ENCODE measurements at places on chromosomes 2 and 18.

DNA sequence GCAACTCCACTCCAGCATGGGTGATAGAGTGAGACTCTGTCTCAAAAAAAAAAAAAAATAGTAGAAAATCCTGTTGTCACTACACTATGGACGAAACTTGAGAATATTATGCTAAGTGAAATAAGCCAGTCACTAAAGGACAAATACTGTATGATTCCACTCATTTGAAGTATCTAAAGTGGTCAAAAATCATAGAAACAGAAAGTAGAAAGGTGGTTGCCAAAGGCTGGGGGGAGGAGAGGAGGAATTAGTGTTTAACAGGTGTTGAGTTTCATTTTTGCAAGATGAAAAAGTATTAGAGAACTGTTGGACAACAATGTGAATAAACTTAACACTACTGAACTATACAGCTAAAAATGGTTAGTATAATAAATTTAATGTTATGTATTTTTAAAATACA lies 18.8 kb upstream of the RMP24 start:
- no peak for DNase-seq

DNA sequence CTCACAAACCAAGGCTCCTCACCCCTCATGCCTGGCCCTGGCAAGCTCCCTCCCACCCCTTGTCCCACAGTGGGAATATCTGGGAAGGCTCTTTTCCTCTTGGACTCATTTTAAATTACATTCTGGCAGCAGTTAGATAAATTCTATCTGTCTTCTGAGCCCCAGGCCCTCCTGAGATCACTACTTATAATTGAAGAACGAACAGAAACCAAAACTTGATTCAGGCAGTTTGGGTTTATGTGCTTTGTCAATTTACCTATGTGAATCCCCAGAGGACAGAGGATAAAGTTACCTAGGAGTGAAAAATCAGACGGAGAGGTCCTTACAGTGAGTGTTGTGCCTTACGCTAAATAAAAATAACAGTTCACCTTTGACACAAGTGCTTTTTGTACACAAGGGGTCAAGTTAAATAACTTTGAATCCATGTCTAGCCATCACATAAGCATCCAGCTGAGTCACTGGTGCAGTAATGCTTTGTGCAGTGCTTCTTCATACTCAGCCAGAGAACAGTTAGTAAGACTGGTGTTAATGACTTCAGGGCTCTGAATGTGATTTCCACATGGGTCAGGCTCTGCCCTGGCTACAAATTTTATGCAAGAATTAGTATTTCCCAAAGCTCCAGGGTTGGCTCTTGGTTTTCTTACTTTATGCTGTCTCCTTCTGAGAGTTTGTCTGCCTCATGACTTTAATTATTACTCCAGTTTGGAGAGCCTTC lies 329.3 kb downstream of the INSIG2 start:
- no peak for DNase-seq

- no peak for DNase-seq
Observed at GRCh38 chr2:4840791-4841190, 851.4 kb upstream of the SOX11 start.

DNA sequence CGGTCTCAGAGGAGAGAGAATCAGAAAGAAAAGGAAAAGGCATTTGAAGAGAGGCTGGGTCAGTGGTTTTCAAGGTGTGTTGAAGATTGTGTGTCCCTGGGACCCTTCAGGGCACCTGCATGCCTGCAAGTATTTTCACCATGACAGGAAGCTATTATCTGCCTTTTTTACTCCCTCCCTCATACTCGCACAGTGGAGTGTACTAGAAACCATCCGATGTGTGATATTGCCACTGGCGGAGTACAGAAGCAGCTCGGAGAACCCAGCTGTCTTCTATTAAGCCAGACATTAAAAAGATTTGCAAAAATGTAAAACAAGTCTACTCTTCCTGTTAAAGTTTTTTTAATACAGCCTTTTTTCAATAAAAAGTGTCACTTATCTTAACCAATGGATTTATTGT lies 33.7 kb upstream of the RFX8 start:
- no peak for DNase-seq

DNA sequence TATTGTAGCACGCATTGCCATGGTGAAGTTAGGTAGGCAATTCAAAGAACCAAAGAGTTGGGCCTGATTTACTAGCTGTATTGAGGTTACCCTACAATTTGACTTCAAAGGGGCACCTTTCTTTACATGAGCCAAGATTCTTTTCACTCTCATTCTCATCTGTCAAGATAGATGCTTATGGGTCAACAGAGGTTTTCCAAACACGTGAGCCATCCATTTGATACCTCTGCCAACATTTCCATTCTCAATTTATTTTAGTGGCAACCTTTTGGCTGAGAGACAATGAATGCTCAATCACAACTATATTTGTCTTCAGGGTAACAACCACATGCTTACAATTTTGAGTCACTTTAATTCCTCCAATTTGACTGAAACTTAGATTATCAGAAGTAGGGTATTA lies 370.6 kb upstream of the CDH20 start:
- no peak for DNase-seq

DNA sequence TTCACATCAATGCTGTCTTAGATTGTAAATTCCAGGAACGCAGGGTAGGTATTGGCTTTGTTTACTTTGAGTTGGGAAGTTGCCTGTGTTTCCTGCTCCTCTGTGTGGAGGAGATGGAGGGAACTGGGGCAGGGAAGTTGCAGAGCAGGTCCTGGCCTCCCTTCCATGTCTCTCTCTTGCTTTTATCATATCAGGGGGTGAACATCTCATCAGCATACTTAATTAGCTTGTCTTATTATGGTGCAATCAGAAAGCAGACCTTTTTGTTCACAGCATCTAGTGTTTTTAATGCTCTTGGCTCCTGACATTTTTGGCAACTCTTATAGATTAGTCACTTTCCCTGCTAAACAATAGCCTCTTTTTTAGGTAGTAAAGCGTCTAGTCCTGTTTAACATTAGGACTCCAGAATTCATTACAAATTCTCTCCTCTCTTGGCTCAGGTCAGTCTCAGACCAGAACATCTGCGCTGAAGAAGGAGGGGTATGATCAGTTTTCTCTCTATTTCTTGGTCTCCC lies 11.5 kb upstream of the DIPK1C start:
- no peak for DNase-seq

GRCh38 chr2:96642564-96643360 lies at the start of gene FER1L5:
Gene FER1L5 (plus strand): TSS chr2:96642764. CDS start chr2:96642837, 73 bp downstream.
- peak; percentile 38 for DNase-seq

GRCh38 chr2:57902578-57902977 lies 144.0 kb upstream of the VRK2 start:
- DNase-seq: no peak

GRCh38 chr2:230885463-230886130 lies 20.9 kb downstream of the ITM2C start:
- no peak for DNase-seq

DNA sequence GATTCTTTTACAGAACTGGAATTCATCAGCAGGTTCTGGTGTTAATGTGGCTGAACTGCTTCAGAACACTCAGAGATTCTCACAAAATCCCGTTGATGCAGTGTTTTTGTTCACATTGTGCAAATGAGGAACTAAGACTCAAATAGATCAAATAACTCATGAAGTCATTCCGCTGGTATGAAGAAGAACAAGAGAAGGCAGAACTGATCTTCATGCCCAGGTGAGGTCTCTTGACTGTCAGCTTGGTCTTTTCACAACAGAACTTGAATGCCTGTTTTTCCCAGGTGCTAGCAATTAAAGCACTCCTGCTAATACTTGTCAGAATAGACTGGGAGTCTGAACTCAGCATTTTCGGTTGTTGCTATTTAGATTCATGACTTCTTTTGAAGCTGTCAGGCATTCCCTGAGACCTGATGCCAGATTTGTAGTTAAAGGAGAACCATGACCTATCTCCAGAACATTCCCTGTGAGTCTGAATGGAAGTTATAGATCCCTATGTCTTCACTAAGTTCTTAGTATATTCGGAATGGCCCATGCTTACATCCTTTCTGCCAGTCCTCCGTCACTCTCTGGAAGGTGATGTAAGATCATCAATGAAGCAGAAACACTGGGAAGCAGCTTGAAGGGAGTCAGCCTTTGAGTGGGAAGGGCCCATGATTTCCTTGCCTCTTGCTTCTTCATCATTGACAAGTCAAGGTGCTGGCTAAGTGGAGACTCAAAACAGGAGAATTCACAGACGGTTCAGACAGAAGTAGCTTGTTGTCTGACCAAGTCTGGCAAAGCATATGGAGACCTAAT lies 155.7 kb downstream of the MTCL1 start:
- no peak for DNase-seq

DNA sequence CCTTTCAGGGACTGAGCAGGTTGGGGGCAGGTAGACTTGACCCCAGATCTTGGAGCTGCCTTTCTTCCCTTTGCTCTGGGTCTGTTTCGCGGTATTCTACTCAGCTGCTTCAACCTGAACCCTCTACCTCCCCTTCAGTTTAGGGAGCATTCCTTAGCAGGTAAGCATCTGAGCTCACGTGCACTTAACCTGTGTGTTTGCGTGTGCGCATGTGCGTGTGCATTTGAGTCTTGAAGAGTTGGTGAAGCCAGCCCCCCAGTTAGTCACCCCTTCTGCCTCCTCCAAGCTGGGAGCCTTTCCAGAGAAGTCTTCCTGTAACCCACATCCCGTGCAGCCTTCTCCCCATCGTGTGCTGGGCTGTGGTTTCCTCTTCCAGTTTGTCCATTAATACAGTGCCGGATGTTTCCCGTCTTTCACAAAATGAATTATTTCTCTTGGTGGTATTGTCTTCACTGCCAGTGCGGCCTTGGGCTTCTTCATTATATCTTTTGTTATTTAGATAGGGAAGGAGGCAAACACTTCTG lies 33.2 kb downstream of the B3GNT2 start:
- no peak for DNase-seq

DNA sequence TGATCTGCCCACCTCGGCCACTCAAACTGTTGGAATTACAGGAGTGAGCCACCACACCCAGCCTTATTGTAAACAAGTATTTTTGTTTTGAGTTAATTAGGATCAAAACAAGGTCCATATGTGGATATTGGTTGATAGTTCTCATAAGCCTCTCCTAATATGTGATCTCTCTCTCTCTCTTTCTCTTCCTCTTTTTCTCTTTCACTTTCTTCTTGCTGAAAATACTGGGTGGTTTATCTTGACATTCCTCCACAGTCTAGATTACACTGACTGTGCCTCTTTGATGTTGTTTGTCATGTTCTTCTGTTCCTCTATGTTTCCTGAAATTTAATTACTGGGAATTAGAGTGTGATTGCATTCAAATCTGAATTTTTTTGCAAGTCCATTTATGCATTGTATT lies 547.5 kb upstream of the NRXN1 start:
- no peak for DNase-seq

- peak; percentile 72 for DNase-seq
Observed at GRCh38 chr18:79380816-79381806, 14.6 kb upstream of the NFATC1 start.

- no peak for DNase-seq
Observed at GRCh38 chr2:24920809-24921441, 888 bp upstream of the ADCY3 start.

DNA sequence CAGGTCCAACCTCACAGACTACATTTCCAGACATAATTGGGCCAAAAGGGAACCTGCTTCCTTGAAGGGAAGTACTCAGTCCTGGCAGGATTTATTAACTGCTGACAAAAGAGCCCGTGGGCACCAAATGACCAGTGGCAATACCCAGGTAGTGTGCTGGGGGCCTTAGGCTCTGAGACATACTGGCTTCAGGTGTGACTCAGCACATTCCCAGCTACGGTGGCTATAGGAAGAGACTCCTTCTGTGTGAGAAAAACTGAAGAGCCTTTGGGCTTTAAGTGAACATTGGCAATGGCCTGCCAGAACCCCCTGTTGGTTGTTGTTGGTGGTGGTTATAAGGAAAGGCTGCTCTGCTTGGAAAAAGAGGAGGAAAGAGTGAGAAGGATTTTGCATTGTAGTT lies 401.8 kb downstream of the KCNJ3 start:
- no peak for DNase-seq

DNA sequence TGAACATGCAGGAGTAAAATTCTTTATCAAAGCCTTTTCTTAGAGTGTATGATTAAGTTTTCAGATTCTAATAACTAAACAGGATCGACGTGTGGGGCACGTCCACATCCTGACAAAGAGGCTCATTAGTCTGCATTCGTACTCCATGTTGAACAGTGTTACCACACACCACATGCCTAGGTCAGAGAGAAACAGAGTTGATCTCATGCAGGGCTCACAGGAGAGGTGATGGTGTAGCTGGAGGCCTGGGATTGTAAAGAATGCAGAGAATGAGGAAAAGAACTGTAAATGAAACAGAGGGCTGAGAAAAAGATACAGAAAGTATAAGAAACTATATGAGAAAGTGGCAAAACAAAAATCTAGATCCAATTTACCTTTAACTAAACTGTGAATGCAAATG lies 632.5 kb downstream of the BCL11A start:
- DNase-seq: no peak

GRCh38 chr18:22279741-22280452 lies 110.5 kb downstream of the GATA6 start:
- DNase-seq: peak; percentile 35

DNA sequence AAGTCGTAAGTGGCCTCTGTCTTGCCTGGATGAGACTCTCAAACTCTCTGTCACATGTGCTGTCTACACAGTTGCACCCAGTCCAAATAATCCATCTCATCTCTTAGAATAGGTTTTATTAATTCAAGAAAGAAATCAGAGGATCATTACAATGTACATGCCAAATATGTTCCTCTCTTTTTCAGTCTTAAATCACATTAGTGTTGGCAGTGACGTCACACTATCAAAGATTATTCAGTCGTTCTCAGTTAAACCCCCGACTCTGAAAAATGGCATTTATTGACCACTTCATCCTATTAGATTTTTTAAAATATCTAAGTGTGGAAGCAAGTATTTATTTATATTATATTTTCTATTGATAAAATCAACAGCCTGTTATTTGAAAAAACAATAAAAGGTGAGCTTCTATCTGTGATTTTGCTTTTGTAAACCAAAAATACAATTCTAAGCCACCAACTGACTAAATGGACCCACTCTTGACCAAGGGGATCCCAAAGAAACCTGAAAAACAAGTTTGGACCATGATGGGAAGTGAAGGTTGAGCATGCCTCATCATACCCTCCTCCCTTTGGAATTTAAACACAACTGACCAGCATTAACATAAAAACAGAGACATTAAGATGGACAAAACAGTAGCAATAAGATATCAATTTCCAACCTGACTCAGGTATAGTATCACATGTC lies 1894.4 kb upstream of the LRRTM1 start:
- DNase-seq: no peak

DNA sequence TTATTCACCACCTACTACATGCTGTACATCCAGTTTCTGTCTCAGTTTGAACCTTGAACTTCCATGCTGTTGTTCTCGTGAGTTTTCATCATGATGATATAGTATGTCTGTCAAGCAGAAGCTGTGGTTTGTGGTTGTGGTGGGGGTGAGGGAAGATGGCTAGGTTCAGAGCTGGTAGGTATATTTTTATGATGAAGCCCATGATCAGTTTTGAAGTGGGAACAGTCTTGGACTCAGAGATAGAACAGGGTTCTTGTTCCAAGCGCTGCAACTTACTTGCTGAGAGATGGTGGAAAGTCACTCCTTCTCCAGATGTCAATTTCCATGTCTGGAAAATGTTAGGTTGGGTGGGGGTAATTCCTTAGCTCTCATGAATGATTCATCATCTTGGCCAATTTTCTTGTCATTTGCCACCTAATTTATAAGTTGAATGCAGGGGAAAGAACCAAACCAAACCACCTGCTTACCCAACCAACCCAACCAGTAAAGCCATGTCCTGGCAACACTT lies 21.6 kb downstream of the PMAIP1 start:
- no peak for DNase-seq

All from left cardiac atrium (tissue), 4 donors.